ENCODE measurements at places on chromosomes 3 and 15. TPM values are rescaled to one million over a fixed set of nuclear protein-coding genes. Genes with fewer than 3 reads are reported as not detected.
A peak's percentile ranks its signal among the peaks of the same experiment; 100 is the strongest.

- no peak overlapping the region for H3K4me3 ChIP-seq
- DNase-seq = no peak
- H3K4me1 ChIP-seq = no peaks in the 10 kb centered on the region
- no peaks in the 10 kb centered on the region for H3K36me3 ChIP-seq
- no peak overlapping the region for H3K27ac ChIP-seq
Observed at GRCh38 chr15:97561529-97561928, 399.0 kb upstream of the ARRDC4 start.

GRCh38 chr15:59260090-59260489 lies 53.4 kb downstream of the LDHAL6B start:
- H3K27ac ChIP-seq = no peak overlapping the region
- no peak for DNase-seq
- no peaks in the 10 kb centered on the region for H3K27me3 ChIP-seq

- no peak for DNase-seq
- H3K27me3 ChIP-seq = no peaks in the 10 kb centered on the region
- H3K4me3 ChIP-seq = no peak overlapping the region
- peaks cover 65% of the 10 kb centered on the region for H3K4me1 ChIP-seq
- peaks cover 17% of the 10 kb centered on the region for H3K36me3 ChIP-seq
- no peak overlapping the region for H3K27ac ChIP-seq
Observed at GRCh38 chr15:68295014-68295805, 17.7 kb downstream of the FEM1B start.

DNA sequence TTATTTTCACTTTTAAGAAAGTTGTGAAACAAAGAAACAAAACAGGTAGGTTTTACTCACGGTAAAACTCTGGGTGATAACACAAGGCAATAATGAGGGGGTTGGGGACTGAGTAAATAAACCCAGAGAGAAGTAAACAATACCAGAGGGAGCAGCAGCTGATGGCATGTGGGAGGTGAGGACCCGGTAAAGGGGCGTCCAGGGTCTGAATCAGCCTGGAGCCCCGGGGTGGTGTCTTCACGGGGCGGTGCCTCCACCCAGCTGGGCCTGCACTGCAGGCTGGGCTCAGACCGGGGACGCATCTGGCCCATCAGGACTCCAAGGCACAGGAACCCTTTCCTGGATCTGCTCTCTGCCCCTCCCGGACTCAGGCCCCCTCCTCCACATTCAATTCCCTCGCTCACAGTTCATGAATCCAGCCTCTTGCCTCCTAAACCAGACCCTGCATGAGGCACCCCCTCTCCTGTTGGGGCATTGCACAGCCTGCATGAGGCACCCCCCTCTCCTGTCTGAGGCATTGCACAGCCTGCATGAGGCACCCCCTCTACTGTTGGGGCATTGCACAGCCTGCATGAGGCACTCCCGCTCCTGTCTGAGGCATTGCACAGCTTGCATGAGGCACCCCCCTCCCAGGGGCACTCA lies 73.9 kb upstream of the MFGE8 start:
- no peak overlapping the region for H3K27ac ChIP-seq
- H3K4me1 ChIP-seq = peaks cover 9% of the 10 kb centered on the region
- no peaks in the 10 kb centered on the region for H3K27me3 ChIP-seq
- no peak for DNase-seq

DNA sequence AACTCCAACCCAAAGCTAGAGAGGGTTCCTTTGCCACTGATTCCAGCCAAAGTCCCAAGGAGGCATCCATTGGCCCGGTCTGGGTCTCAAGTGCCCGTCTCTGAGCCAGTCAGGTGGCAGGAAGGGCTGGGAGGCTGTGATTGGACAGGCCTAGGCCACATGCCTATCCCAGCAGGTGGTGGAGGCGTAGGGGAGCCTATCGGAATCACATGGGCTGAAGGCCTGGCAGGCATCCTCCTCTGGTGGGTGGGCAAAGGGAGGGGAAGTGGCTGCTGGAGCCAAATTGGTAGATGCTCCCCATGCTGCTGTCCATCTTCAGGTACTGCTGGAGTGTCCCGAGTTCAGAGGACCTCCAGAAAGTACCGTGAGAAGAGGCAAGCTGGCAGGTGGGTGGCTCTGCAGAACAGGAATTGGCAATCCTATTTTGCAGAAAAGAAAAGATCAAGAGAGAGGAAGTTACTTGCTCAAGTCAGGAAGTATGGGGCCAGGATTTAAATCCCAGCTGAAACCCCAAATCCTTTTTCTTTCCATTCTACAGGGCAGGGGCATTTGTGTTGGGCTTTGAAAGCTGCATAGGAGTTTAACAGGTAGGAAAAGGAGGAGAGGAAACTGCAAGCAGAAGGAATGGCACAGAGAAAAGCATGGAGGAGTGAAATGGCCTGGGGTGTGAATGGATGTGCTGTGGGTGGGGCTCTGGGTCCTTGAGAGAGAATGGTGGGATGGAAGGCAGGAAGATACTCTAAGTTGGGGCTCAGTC lies 3.7 kb downstream of the CHST13 start:
- H3K27ac ChIP-seq = no peak overlapping the region
- no peaks in the 10 kb centered on the region for H3K36me3 ChIP-seq
- DNase-seq = no peak
- peaks cover 25% of the 10 kb centered on the region for H3K4me1 ChIP-seq
- H3K27me3 ChIP-seq = peaks cover 4% of the 10 kb centered on the region
- H3K4me3 ChIP-seq = no peak overlapping the region

ZNF80 gene
- polyA plus RNA-seq = 0.03 TPM

GNB4 gene
- polyA plus RNA-seq = 4.7 TPM

DNA sequence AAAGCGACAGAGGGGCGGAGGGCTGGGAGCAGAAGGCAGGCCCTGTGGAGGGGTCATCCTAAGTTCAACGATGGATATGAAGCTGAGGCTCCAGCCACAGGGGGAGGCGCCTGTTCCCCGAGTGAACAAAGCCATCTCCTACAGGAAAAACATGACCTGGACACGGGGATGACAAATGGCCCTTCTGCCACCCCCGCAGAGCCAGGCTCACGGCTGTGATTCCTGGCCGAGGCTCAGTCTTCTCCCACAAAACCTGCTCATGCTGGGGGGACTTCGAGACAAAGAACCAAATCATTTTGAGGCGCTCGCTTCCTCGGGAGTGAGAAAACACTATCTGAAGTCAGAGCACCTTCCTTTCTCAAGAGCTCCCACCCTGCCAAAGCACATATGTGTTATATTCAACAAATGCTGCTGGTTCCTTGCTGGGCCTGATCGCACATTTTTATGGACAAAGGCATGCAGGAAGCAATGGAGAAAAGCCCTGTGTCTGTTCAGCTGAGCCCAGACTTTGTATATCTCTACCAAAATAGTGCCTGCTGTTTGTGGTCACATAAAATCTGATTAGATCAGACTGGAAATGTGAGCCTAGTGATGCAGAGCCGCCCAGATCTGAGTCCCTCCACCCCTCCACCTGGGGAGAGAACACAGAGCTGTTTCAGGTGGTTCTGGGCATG lies 5.6 kb downstream of the RBP1 start:
- H3K4me1 ChIP-seq = peaks cover 78% of the 10 kb centered on the region
- no peaks in the 10 kb centered on the region for H3K27me3 ChIP-seq
- H3K27ac ChIP-seq = peak overlapping the region; percentile 20
- H3K36me3 ChIP-seq = no peaks in the 10 kb centered on the region
- peak; percentile 56 for DNase-seq

DNA sequence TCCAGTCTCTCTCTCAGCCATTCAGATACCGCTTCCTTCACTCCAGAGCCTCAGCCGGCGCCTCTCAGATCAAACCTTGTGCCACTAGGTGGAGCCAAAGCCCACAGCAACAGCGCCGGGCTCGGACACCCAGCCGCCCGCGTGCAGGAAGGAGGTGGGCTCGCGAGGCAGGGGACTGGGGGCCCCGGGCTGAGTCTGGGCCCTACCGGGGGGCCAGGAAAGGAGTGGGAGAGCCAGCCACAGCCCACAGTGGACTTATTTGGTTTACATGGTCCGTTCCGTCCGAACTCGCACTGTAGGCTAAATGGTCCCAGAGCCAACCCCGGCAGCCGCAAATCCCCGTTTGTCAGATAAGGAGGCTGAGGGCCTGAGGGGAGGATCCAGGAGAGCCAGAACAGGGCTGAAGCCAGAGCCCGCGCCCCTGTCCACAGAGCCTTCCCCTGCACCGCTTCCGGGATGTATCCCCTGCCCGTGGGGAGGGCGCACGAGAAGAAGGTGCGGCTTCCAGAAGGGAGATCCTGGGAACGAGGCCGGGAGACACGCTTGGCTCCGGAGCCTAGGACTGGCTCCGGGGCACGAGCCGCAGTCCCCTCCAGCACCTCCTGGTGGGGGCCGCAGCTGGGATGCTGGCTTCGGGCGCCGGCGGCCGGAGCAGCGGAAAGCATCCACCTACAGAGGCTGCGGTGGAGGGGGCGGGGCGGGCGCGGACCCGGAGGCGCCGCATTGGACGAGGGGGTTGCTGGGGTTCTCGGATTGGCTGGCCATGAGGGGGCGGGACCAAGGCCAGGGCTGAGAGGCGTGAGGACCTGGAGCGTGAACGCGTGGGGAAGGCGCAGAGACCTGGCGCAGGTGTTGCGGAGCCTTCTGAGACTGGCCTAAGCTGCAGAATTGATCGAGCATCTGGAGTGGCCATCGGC lies 6.5 kb upstream of the CYP11A1 start:
- H3K27ac ChIP-seq = peak overlapping the region; percentile 10
- peaks cover 19% of the 10 kb centered on the region for H3K4me1 ChIP-seq
- DNase-seq = peak; percentile 94
- no peaks in the 10 kb centered on the region for H3K27me3 ChIP-seq
